ENCODE measurements at places on chromosomes 16 and 17.

- no peak for DNase-seq
These were observed 12.1 kb downstream of the CDR2L start for GRCh38 chr17:74999523-74999922.

GRCh38 chr16:48535831-48536613, 74.0 kb downstream of the N4BP1 start:
- no peak for DNase-seq

DNA sequence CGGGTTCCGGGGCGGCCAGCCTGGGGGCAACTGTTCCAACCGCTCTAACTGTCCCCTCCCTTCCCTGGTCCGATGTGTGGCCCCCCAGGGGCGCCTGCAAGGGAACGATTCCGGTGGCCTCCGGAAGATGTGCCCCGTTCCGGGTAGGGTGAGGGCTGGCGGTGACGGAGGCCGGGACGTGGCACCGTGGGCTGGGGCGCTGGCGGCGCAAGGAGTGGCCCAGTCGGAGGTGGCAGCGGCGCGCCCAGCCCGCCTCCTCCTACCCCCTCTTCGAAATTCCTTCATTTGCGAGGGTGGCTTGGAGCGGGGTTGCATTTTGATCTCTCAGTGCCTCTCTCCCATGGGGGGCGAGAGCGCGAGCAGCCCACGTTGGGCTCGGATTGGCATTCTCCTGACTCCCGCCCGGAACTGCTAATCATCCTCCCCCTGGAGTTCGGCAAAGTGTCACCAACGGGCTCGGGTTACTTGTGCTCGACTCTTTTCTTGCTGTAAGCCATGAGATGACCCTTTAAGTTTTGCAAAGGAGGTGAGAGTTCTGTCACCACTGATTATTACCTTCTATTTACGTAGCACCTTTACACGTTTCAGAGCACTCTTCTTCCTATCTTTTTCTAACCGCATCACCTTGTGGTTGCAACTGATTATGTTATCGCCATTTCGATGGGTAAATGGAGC, 622 bp downstream of the NDEL1 start:
- DNase-seq: peak; percentile 27

- DNase-seq: no peak
These were observed 420.4 kb downstream of the WWOX start for GRCh38 chr16:78519896-78520295.
